ENCODE measurements at places on chromosomes 5 and 9.

DNA sequence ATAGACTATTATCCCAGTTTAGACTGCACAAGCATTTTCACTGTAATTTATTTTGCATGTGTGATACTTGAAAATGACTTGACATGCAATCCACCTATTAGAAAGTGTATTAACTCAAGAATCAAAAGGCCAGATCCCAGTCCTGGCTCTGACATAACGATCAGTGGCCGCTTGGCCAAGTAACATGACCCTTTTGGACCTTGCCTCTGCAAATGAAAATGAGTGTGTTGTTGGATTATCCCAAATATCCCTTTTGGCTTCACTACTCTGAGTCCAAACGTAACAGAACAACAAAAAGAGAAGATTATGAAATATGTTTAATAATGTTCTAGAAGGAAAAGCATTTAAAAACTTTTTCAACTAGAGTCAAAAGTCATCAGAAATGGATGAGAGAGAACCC, 19.0 kb downstream of the DMGDH start:
- no peak for DNase-seq

DNA sequence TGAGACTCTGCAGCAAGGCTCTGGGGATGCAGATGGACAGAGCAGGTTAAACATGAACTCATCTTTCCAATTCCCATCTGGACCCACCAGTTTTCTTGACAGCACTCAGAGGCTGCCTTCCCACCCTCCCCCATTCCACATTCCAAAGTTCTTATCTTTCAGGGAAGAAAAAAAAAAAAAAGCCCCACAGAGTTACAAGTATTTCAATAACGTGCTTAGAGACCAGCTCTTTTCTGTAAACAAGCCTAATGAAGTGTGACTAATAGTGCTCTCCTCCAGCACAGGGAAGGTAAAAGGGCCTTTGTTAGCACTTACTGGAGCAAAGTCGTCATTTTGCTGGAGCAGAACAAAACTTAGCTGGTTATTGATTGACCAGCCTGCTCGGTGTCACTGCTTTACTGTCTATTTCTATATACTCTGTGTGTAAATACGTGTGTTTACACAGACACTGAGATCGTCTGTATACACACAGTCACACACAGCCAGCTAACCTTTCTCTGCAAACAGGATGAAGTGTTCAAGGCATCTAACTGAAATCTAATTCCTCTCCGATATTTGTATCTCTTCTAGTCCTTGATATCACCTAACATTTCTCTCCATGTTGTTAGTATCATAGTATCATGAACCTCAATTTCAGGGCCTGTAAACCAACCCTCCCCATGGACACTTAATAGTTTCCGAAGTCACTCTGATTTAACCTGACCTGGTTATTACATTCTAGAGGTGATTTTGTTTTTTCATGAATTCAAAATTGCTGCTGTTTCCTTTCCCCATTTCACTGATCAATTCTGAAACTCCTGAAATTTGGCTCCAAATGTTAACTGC, 84.9 kb downstream of the ZNF608 start:
- no peak for DNase-seq

- DNase-seq, result no peak
These were observed 57.7 kb downstream of the MTMR12 start for GRCh38 chr5:32254881-32255539.

GRCh38 chr5:4941161-4941560, 199.0 kb upstream of the ADAMTS16 start:
- DNase-seq, result no peak

- no peak for DNase-seq
These were observed 211.2 kb upstream of the GLRA1 start for GRCh38 chr5:152135827-152136226.

DNA sequence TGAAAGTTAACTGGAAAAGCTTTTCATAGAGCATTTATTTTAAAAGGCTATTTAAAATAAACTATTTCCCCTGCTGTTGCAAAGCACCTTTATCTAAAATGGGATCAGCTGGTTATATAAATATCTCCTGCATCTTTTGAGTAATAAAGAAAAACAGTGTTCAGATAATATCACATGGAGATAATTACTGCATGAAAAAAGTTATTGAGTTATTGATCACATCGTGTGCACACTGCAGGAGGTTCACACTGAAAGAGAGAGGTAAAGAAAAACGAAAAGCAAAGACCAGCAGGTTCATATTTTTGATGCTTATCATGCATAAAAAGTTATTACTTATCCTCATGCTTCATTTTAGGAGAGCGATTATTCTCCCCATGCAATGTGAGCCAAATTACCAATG, 55.4 kb upstream of the OTP start:
- DNase-seq, result no peak

DNA sequence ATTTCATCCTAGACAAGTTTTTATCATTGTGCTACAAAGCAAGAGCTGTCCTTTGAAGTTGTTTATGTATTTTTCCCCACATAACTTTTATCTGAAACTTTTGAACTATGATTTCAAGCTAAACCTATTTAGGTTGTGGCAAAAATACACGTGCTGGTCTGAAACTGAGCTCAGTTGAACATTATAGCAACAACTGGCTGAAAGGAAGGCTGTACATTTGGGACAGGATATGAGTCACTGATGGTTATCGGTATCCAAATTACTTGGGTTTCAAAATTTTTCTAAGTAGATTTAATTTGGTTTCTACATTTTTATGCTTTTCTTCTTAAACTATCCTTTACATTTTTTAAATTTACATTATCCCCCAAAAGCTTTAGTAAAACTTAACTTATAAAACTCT, 627.3 kb upstream of the NUDT12 start:
- DNase-seq, result no peak

GRCh38 chr9:113658545-113658895, 195.0 kb downstream of the RGS3 start:
- no peak for DNase-seq

DNA sequence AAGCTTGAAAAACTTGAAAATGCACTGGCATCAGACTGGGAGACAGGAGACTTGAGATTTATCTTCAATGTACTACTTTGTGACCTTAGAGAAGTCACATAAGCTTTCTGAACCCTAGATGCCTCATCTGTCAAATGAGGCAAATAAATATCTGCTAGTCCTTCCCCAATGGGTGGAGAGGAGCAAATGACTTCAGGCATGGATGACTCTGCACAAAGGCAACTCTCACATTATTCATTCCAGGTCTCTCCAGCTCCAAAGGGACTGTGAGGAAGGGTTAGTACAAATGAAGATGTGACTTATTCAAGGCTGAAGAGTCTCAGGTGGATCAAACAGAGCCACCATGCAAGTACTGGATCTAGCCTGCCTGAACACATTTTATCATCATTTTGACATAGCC, 228.7 kb downstream of the SLIT3 start:
- no peak for DNase-seq

DNA sequence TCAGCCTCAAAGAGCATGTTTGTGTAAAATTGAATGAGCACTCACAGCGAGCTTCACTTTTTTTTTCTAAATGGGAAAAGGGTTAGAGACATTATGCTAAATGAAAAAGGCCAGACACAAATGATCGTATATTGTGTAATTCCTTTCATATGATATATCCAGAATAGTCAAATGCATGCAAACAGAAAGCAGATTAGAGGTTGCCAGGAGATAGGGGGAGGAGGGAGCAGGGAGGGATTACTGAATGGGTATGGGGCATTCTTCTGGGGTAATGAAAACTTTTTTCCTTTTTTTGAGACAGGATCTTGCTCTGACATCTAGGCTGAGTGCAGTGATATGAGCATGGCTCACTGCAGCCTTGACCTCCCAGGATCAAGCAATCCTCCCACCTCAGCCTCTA, 47.1 kb downstream of the DMAC1 start:
- no peak for DNase-seq

- no peak for DNase-seq
These were observed 48.8 kb downstream of the MLANA start for GRCh38 chr9:5939530-5939929.

DNA sequence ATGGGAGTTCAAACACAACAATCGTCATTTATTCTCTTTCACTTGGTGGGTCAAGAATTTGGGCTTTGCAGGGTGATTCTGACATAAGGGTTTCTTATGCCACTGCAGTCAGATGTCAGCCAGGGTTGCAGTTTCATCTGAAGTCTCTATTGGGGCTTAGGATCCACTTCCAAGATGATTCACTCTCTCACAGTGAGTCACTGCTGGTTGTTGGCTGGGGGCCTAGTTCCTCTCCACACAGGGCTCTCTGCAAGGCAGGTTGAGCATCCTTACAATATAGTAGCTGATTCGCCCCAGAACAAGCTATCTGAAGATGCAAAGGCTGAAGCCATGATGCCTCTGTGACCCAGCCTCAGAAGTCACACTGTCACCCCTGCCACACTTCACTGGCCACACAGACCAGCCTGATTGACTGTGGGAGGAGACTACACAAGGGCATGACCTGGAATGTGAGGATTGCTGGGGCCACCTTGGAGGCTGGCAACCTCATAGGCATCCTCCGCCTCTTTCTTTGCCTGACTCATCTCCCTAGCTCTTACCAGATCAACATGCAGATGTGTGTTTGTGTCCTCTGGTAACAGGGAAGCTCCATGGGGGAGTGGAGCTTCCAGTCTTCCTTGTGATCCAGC, 4.5 kb upstream of the CARD19 start:
- DNase-seq, result no peak

- no peak for DNase-seq
These were observed 2.9 kb upstream of the PRRC2B start for GRCh38 chr9:131391020-131391419.

GRCh38 chr9:27085456-27085855, 23.6 kb upstream of the TEK start:
- DNase-seq, result no peak

- peak; percentile 38 for DNase-seq
These were observed 720 bp downstream of the TUSC1 start for GRCh38 chr9:25677301-25678146.

DNA sequence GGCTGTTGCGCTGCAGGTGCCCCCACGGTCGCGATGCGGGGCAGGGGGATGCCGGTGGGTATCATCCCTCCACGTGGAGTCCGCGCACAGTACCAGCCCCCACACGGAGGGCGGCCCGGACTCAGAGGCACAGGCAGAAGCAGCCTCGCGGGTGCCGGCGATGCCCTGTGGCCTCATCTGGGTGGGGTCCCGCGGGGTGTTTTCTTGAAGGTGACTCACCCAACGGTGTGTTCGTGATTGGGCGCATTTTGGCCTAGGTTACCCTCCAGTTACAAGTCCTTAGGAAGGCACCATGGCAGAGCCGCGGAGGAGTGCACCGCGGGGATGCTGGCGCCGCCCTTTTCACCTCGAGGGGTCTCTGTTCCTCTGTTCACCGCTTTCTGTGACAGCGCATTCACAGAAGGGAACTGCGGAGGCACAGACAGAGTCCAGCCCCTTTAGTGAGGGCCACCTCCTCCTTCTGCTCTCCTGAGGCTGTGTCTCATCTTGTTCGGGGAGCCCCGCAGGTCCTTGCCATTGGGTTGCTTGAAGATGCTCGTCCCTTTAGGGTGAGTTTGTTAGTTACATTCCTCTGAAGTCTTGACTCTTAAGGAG, 21.6 kb upstream of the EXOC3 start:
- DNase-seq, result no peak

DNA sequence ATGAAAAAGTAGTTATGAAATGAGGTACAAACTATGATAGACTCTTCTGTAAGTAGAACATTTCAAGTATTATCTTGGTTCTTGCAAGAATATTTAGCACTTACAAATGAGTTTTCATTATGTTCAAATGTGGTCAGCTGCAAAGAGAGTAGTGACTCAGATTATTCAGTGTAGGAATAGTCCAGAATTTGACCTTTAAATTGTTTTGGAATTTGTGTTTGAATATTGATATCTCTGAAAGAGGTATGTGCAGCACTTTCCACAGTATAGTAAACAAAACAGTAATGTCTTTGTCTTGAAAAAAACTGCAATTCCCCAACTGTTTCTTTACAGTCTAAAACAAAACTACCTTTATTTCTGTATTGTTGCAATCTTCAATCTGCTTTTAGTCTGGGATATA, 56.1 kb downstream of the WDR70 start:
- DNase-seq, result no peak

DNA sequence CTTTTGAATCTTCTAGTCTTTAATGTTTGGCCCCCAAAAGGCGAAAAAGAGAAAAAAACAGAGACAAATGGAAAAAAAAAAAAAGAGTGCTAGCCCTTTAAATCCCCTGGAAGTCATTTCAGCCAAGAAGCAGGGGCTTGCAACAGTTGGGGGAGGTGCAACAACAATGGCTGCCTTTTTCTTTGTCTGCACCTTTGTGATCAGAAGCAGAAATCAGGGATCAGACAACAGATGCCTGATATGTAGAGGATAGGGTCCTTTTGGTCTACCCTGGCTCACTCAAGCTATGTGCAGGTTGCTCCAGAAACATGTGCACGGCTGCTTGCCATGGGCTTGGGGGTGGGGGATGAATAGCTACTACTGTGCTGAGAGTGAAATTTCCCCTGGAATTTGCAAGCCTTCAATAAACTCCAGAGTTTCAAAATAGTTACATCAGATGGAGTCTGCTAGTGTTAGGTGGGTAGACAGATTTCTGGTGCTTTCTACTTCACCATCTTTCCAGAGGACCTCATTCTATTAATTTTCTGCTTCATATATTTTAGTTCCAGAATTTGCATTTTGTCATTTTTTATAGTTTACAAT, 150.9 kb downstream of the FGF18 start:
- DNase-seq, result no peak

GRCh38 chr9:133739408-133740280, 1.5 kb upstream of the SARDH start:
- DNase-seq, result no peak

DNA sequence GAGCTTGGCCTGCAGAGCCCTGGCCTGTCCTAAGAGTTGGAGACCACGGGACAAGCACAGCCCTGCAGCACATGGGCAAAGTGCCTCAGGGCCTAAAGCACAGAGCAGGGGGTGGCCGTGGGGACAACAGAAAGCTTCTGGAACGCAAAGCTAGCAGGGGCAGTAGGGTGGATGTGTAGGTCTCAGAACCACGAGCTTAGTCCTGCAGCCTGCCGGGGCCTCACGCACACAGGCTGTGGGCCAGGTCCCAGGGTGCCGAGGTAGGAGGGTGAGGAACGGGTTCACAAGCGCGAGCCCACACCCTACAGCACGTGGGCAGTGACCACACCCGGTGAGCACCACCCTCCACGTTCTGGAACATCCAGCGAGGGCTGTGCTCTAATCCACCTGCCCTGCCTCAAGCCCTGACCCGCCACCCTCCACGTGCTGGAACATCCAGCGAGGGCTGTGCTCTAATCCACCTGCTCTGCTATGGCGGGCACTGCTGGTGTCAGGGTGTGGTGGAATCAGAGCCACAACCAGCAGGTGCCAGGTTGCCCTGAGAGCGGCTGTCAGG, 9.3 kb downstream of the CLPTM1L start:
- no peak for DNase-seq

DNA sequence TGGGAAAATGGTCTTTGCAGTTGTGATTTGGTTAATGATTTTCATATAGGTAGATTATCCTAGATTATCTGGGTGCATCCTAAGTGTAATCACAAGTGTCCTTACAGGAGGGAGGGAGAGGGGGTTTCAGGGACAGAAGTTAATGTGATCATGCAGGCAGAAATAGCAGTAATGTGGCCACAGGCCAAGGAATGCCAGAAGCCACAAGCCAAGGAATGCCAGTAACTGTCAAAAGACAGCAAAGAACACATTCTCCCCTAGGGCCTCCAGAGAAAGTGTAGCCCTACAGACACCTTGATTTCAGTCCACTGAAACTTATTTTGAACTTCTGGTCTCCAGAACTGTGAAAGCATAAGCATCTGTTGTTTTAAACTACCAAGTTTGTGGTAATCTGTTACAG, 2074.5 kb downstream of the MAT2B start:
- no peak for DNase-seq

All from GM13976 (cell line).